GM12891 (cell line): ENCODE measurements at places on chromosomes 1 and 21.

- no peak for DNase-seq
Measured at GRCh38 chr1:229281339-229281926, 10.5 kb downstream of the RAB4A start.

DNA sequence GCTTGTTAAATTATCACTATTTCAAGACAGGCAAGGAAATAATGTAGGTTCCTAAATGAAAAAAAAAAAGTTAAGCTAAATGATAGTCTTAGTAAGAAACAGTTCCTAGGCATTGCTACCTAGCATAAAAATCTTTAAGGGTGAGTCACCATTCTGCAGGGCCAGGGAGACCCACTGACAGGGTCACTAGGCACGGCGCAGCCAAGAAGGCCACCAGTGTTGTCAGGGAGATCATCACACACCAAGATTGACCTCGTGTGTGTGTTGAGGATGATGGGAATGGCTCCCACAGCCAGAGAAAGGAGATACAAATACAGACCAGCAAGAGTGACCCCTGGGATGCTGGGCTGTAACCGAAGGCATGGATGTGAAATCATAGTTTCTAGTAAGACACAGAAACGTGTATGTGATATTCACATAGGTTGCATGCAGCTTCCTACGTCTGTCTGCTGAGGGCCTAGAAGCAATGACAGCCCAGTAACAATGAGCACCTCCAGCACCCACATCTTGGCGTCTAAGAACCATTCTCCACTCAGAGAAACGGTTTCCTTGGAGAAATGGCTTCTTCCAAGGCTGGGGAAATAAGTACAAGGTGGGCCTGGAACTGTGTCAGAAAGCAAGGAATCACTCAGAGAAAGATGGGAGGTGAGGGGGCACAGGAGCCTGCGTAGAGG is 29.1 kb downstream of the RIPK4 start:
- no peak for DNase-seq

- no peak for DNase-seq
Measured at GRCh38 chr1:6328091-6328490, 65.5 kb downstream of the ACOT7 start.

- no peak for DNase-seq
Measured at GRCh38 chr1:2533365-2533764, 3.3 kb upstream of the HES5 start.

GRCh38 chr1:172838680-172839313 is 179.9 kb downstream of the FASLG start:
- DNase-seq = no peak

GRCh38 chr21:25625036-25625435 is 14.0 kb upstream of the JAM2 start:
- no peak for DNase-seq

DNA sequence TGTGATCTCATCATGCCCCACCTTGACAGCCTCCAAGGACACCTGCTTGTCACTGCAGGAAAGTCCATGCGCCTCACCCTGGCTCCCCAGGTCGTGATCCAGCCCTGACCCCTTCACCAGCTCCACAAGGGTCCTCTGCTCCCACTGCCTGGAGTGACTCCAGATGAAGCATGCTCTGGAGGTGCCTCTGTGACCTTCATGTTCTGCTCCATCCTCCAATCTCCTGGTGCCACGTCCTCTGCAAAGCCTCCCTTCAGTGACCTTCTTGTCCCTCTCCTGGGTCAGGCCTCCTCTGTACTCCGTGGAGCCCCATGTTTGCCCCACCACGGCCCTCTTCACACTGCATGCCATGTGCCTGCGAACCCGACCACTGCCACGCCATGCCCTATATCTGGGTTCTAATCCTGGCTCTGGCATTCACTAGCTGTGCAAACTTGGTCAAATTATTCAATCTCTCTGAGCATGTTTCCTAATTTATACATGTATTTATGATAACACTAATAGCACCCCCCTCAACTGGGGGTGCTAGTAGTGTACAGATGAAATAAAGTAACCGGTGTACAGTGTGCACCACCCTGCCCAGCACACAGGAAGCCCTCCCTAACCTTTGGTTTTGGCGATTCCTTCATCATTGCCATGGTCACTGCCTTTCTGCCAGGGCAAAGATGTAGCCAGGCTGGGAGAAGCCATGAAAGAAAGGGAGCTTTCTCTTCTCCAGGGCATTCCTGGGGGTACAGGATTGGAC is 77.4 kb downstream of the STUM start:
- DNase-seq = no peak

DNA sequence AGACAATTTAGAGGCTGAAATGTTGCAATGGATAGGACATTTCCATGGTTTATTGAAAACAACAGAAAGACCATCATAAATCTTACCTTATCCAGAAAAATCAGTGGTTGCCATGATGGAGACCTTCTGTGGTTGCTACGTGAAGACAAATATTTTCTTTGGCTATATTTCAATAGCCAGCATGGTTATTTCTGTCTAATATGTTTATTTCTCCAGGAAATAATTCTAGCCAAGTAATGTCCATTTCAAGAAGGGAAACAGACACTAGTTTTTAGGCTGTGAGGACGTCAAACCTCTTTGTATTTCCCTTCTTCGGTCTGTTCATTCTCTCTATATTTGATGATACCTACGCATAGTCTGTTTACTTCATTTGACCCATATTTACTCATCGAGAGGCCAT is 49.2 kb upstream of the NFASC start:
- no peak for DNase-seq

- no peak for DNase-seq
Measured at GRCh38 chr1:161863549-161863948, 97.4 kb downstream of the ATF6 start.

GRCh38 chr1:151461694-151462093 is 2.4 kb upstream of the POGZ start:
- no peak for DNase-seq

DNA sequence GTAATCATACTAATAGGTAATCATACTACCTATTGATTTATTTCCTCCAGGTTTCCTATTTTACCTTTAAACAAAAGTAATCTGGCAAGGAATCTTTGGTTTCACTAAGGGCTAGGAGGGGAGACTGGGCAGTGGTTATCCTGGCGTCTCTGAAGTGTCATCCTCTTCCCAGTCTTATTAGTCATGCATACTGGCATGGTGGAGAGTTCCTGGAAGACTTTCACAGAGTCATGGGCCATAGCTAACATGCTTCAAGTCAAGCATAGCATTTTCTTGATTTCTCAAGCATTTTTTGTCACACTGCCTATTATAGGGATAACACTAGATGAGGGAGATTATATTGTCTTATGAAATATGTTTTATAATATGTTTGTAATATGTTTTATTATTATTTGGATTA is 64.0 kb upstream of the ASB17 start:
- DNase-seq = no peak

DNA sequence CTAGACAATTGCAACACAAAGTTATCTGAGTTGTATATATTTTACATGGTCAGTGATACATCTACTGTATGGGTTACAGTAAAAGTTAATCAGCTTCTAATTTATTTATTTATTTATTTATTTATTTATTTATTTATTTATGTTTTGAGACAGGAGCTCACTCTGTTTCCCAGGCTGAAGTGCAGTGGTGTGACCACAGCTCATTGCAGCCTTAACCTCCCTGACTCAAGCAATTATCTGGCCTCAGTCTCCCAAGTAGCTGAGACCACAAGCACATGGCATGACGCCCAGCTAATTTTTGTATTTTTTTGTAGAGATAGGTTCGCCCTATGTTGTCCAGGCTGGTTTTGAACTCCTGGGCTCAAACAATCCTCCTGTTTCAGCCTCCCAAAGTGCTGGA is 241.6 kb downstream of the PTPRC start:
- DNase-seq = no peak

- no peak for DNase-seq
Measured at GRCh38 chr21:35208104-35208503, 159.0 kb upstream of the RUNX1 start.

GRCh38 chr1:15187175-15188129 is 33.9 kb downstream of the TMEM51 start:
- no peak for DNase-seq

DNA sequence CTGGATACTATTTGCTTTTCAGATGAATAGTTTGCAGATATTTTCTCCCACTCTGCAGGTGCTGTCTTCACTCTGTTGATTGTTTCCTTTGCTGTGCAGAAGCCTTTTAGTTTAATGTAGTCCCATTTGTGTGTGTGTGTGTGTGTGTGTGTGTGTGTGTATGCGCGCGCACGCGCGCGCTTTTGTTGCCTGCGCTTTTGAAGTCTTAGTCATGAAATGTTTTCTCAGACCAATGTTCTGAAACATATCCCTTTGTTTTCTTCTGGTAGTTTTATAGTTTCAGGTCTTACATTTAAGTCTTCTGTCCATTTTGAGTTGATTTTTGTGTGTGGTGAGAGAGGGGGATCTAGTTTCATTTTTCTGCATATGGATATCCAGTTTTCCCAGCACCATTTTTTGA is 63.5 kb downstream of the XPR1 start:
- no peak for DNase-seq

DNA sequence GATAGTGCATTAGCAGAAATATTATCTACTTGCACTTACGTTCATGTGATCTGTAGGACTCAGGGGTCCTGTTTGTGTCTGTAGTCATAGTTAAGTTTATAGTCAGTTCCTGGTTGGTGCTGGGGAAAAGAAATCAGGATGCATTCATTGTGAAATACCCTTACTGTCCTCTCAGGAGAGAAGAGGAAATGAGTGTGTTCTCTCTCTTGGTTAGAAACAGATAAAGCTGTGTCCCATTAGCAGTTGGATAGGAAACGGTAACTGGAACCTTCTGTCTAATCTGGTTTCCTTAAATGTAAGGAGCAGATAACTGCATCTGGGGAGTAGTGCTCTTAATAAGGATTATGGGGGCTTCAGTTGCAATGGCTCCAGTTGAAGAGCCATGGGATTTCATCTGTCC is 8.9 kb downstream of the SDCCAG8 start:
- DNase-seq = no peak

GRCh38 chr21:19181604-19182140 is 778.1 kb upstream of the TMPRSS15 start:
- DNase-seq = no peak

- DNase-seq = peak; percentile 30
Measured at GRCh38 chr1:39900662-39901463, 854 bp downstream of the MYCL start.

DNA sequence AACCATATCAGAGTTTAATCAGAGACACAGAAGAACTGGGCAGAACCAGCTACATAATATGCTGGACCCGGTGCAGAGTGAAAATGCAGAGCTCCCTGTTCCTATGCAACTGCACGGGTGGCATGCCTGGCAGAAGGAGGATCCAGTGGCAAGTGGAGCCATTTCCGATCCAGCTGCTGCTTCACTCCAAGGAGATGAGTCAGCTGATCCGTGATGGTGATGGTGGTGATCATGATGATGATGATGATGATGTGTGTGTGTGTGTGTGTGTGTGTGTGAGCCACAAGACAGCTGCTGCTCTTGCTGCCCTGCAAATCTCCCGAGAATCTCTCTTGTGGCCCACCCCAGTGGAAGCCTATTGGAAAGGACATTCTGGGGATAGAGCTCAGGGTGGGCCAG is 133.0 kb downstream of the URB2 start:
- no peak for DNase-seq

DNA sequence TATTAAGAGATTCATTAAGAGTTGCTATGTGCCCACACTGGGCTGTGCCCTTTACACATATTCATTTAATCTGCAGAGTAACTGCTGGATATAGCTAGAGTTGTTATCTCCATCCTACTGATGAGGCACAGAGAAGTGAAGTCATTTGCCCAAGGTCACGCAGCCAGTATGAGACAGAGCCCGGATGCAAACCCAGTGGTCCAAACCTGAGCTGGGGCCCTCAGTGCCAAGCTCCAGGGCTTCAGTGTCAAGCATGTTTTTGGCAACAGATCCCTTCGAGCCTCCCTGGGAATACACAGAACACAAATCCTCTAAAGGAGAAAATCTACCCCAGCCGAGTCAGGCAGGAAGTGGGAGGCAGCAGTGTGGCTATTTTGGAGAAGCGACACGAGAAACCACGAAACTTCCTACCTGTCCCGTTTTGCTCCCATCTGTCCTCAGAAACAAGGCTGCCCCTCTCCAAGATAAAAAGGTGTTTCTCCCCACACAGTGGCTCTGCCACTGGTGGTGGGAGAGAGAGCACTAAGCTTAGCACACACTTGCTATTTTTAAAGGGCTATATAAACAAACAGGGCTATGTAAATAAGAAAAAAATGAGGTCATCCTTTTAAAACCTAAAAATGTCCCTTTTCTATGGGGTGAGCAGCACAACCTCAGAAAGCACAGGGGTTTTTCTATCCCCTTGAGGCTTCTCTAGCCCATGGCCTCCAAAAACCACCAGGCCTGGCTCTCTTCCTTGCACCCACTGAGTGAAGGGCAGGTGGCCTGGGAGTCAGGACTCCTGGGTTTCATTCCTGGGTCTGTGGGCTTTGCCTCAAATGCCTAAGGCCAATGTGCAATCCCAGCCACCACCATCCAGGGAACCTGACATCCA is 138.6 kb upstream of the EDN2 start:
- DNase-seq = peak; percentile 48

GRCh38 chr21:34722684-34723300 is 54.0 kb downstream of the CLIC6 start:
- no peak for DNase-seq

DNA sequence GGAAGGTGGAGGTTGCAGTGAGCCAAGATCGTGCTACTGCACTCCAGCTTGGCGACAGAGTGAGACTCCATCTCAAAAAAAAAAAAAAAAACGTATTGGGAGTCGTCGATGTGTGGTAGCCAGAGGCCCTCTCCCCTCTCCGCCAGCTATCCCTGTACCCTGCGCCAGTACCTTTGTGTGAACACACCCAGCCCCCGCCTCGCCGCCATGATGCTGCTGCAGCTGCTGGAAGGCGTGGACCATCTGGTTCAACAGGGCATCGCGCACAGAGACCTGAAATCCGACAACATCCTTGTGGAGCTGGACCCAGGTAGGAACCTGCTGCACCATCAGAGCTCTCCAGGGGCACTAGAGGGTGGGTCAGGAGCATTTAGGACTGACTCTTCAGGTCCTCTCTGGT is 12.2 kb downstream of the PINK1 start:
- DNase-seq = no peak

DNA sequence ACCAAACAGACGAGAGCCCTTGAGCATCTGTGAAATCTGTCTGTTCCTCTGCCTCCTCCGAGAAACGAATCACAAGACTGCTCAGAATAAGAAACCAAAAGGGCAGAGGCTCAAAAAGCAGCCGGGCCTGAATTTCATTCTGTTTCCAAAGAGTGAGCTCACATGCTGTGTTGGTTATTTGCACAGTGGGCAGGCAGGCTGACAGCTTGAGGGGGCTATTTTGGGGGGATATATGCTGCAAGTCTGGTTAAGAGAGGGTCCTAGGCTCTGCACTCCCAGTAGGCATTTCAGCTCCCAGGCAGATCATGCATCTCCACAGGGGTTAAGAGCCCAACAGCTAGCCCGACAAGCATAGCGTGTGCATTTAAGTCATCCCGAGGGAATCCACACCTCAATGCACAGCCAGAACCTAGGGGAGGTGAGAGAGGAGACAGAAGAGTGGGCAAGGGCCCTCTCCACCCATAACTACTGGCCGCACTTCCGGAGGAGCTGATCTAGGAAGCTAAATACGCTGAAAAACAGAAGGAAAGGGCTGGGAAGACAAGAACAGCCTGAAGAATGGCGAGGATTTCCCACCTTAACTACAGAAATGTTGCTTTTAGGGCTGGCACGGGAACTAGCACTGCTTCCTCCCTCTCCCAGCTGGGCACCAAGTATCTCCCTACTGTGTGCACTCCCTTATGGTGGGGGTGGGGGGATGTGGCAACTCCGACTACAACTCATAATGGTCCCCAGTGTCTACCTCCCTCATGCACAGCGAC is 3.7 kb downstream of the PGBD5 start:
- DNase-seq = no peak
